ENCODE measurements at places on chromosomes 5 and 9.

DNA sequence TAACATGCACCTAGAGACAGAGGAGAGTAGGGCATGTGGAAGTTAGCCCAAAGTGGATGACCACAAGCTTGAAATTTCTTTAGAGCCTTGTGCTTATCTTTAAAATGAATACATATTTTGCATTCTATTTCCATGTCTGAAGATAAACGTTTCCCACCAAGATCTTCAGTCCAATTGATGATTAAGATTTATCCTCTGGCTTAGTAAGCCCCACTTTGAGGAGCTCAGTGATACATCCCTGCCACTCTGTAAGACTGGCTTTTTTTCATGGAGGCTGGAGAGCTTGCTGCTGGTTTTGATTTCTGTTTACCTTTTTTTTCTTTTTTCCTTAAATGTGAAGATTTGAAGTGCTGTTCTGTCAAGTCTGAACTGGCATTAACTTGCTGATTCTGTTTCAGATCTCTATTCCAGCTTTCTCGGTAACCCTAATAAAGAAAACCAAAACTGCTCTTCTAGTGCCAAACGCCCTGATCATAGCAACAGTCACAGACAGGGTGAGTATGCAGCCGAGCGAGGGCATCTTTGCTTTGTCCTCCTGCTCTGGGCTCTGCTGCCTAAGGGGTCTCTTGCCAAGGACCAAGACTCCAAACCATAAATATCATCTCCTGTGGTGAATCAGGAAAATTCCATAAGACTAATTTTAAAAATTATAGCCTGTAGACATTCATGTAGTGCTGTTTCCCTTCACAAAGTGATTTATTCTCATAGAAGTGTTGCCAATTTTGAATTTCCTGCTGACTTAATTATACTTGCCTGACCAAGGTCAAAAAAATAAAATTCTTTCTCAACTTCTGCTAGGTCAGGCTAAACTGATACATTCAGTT, 54.3 kb downstream of the GRAMD2B start:
- DNase-seq, result no peak
- H3K36me3 ChIP-seq, result peaks cover 19% of the 10 kb centered on the region
- no peaks in the 10 kb centered on the region for H3K27me3 ChIP-seq
- H3K4me3 ChIP-seq, result no peak overlapping the region

GRCh38 chr9:37604296-37604695, 11.9 kb upstream of the TOMM5 start:
- no peak overlapping the region for H3K4me3 ChIP-seq
- no peaks in the 10 kb centered on the region for H3K36me3 ChIP-seq
- no peaks in the 10 kb centered on the region for H3K27me3 ChIP-seq
- DNase-seq, result peak; percentile 26
- H3K27ac ChIP-seq, result no peak overlapping the region

GRCh38 chr5:1509346-1510085, 14.2 kb downstream of the LPCAT1 start:
- no peak for DNase-seq
- H3K27ac ChIP-seq, result no peak overlapping the region
- peaks cover 28% of the 10 kb centered on the region for H3K4me1 ChIP-seq
- peaks cover 61% of the 10 kb centered on the region for H3K36me3 ChIP-seq

GRCh38 chr5:154059039-154059430, 20.3 kb downstream of the MFAP3 start:
- H3K27ac ChIP-seq, result no peak overlapping the region
- no peaks in the 10 kb centered on the region for H3K27me3 ChIP-seq
- DNase-seq, result no peak
- H3K36me3 ChIP-seq, result no peaks in the 10 kb centered on the region
- H3K4me3 ChIP-seq, result no peak overlapping the region

DNA sequence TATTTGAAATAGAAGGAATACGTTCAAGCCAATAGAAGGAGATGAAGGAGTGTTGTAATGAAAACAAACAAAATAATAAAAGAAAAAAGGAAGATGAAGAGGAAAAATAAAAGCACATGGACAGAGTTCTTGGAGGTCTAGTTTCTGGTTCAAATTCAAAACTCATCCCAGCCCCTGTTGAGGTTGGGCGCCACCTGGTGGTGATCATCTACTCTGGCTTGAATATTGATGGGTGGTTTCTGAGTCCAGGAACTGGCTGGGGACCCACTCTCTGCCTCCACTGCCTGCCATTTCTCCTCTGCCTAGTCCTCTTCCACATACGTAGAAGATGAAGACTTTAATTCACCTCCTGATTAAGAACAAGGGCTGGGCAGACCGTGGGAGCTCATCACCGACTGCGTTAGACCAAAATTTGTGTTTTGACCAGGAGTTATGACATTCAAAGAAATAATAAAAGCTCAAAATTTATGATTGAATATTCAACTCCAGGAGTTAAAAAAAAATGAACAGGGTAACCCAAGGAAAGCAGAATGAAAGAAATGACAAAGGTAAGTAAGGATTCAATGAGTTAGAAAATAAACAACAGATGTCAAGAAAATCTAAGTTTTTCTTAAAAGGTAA, 99.0 kb upstream of the SLC1A3 start:
- H3K27ac ChIP-seq, result no peak overlapping the region
- peaks cover 5% of the 10 kb centered on the region for H3K4me1 ChIP-seq
- DNase-seq, result peak; percentile 87
- no peaks in the 10 kb centered on the region for H3K27me3 ChIP-seq
- no peak overlapping the region for H3K4me3 ChIP-seq

DNA sequence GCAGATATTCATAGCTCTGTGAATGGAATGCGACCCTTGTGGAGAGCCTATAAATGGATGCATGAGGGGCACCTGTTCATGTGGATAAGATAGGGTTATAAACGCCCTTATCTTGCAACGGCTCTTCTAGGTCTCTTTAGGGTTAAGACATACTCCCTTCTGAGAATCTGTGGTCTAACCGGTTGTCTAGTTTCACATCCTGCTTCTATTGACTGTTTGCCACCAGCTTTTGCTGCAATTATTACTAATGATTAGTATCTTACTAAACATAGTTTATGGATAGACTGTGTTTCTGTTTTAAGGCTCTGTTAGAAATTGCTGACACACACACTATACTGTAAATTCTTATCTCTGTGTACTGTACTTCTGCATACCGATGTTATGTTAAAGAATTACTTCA, 198.9 kb upstream of the CYLC2 start:
- H3K27ac ChIP-seq, result no peak overlapping the region
- H3K36me3 ChIP-seq, result no peaks in the 10 kb centered on the region
- DNase-seq, result no peak
- no peaks in the 10 kb centered on the region for H3K27me3 ChIP-seq
- no peaks in the 10 kb centered on the region for H3K4me1 ChIP-seq

DNA sequence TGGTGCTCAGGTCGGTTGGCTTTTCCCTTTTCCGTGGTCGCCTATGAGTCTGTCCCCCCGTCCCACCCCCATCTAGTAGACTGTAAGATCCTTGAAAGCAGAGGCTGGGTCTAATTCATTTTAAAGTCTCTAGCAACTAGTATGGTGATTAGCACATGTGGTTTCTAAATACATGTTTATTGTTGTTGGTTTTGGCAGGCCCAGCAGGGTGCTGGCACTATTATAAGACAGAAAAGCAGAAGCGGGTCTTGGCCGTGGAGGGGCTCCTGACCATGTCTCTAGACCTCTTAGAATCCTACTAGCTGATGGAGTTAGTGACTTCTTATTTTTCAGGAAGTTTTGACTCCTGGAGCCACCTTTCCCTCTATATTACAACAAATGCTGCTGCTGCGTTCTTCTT, 61.5 kb upstream of the TNFSF8 start:
- H3K4me3 ChIP-seq, result no peak overlapping the region
- H3K27me3 ChIP-seq, result no peaks in the 10 kb centered on the region
- H3K4me1 ChIP-seq, result peaks cover 6% of the 10 kb centered on the region
- H3K27ac ChIP-seq, result no peak overlapping the region
- DNase-seq, result no peak

- no peak overlapping the region for H3K4me3 ChIP-seq
- H3K27me3 ChIP-seq, result no peaks in the 10 kb centered on the region
- no peaks in the 10 kb centered on the region for H3K4me1 ChIP-seq
Measured at GRCh38 chr5:169770109-169770508, 133.0 kb downstream of the DOCK2 start.

DNA sequence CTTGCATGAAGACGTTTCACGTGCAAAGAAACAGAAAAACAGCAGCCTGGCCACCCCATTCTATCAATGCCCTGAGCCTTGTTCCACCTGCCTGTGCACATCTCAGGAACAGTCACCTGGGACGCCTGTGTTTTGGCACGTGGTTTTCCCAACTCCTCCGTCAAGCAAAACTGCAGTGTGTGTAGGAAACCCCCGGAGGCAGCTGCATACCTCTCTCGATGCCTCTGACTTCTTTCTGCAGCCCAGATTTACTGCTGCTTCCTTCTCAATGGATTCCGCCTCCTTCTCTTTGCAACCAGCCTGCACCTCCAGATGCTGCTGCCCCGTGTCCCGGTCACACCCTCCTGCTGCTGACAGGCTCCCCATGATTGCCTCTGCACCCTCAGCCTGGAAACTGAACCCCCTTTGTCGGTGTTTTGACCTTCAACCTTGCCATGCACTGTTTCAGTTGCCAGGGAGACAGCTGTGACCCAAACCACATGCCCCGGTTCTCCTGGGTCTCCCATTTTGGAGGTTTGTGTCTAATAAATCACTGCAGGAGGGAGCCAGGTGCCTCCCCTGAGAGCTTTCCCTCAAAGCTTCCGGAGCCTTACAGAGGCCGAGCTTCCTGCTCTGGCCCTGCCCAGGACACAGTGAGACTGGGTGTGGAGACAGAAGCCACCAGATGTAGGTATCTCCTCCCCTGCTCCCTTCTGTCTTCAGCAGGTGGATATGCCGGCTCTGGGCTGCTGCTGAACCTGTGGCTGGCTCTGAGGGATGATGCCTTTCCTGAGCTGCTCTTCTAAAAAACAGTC, 395.5 kb upstream of the IRX1 start:
- no peaks in the 10 kb centered on the region for H3K36me3 ChIP-seq
- H3K4me3 ChIP-seq, result no peak overlapping the region
- H3K27ac ChIP-seq, result no peak overlapping the region

GRCh38 chr9:78031893-78032729, 500 bp upstream of the GNAQ start:
- H3K27me3 ChIP-seq, result no peaks in the 10 kb centered on the region
- peak overlapping the region; percentile 91 for H3K4me3 ChIP-seq
- H3K27ac ChIP-seq, result peak overlapping the region; percentile 99
- H3K4me1 ChIP-seq, result no peaks in the 10 kb centered on the region
- no peaks in the 10 kb centered on the region for H3K36me3 ChIP-seq
- peak; percentile 92 for DNase-seq

DNA sequence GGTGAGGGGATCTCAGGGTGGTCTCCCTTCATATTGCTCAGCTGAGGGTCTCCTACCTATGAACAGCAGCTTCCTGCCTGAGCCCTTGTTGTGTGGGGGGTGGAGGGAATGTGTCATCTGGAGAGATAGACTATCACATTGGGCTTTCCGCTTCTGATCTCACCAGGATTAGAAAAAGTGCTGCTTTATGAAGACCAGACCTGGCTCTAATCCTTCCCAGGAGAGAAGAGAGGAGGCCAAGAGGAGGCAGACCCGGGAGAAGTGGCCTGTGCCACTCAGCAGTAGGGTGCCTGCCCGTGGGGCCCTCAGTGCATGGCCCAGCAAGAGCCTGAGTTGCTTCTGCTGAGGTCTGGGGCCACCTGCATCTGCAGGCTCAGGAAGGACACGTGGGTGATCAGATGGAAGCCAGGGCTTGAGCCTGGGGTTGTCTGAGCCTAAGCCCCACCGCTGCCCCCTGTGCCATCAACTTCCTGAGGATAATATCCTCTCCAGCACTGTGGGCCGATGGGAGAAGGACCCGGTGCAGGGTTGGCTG, 22.1 kb upstream of the COL5A1 start:
- H3K27ac ChIP-seq, result no peak overlapping the region
- peaks cover 35% of the 10 kb centered on the region for H3K4me1 ChIP-seq
- H3K4me3 ChIP-seq, result peak overlapping the region; percentile 24
- no peaks in the 10 kb centered on the region for H3K27me3 ChIP-seq
- no peak for DNase-seq
- H3K36me3 ChIP-seq, result no peaks in the 10 kb centered on the region

GRCh38 chr5:369151-369868, 47.8 kb downstream of the AHRR start:
- H3K4me3 ChIP-seq, result no peak overlapping the region
- DNase-seq, result no peak
- no peaks in the 10 kb centered on the region for H3K36me3 ChIP-seq
- peaks cover 10% of the 10 kb centered on the region for H3K27me3 ChIP-seq

DNA sequence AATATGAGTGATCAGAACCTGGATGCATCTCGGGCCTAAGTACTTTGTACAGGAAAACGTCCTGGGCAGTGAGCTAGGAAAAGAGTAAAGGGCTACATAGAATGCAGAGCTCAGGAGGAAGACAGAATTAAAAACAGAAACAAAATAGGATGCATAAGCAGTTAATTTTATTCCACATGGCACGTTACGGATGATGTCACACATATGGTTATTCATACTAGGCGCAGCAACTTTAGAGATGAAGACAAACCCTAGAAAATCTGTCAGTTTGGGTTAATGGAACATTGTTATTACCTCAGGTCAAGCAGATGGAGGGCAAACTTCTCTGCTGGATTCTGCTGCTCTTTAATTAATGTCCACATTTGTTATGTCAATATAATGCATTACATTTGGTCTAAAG, 445.4 kb downstream of the ANXA1 start:
- H3K27me3 ChIP-seq, result no peaks in the 10 kb centered on the region
- DNase-seq, result no peak
- H3K4me1 ChIP-seq, result no peaks in the 10 kb centered on the region
- no peak overlapping the region for H3K27ac ChIP-seq
- H3K4me3 ChIP-seq, result no peak overlapping the region
- no peaks in the 10 kb centered on the region for H3K36me3 ChIP-seq

GRCh38 chr9:120927269-120928014, 846 bp upstream of the TRAF1 start:
- H3K4me3 ChIP-seq, result no peak overlapping the region
- no peak for DNase-seq
- no peak overlapping the region for H3K27ac ChIP-seq
- H3K4me1 ChIP-seq, result peaks cover 3% of the 10 kb centered on the region

DNA sequence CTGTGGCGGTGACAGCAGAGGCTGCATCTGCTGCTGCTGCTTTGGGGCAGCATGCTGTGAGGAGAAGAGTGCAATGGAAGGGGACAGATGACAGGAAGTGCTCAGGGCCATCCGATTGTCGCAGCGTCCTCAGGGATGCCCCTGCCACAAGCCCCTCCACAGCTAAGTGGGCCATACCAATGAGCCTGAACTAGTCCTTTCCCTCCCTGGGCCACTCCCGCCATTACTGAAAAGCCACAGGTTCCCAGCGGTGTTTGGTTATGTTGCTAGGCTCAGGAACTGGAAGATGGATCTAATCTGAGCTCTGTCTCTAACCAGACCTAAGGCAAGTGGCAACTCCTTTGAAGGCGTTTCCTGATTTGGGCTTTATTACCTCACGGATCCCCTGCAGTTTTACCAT, 109.2 kb downstream of the GAPVD1 start:
- H3K4me1 ChIP-seq, result no peaks in the 10 kb centered on the region
- no peaks in the 10 kb centered on the region for H3K27me3 ChIP-seq
- H3K36me3 ChIP-seq, result peaks cover 7% of the 10 kb centered on the region
- H3K27ac ChIP-seq, result no peak overlapping the region
- H3K4me3 ChIP-seq, result no peak overlapping the region

DNA sequence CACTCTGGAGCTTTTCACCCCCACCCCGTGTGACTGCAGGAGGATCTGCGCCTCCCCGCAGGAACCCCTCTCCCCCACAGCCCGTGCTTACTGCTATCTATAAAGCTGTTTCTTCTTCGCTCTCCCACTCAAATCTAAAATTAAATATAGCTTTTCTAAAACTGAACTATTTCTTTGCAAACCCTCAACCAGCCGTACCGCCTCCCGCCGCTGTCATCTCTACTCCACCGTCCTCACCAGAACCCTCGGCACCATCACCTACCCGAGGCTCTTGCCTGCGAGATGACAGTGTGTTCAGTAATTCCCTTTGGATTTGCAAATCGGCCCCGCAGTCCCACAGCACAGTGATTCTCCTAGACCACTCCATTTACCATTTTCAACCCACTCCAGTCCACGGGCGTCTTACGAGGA, 13.6 kb downstream of the LPCAT1 start:
- H3K36me3 ChIP-seq, result peaks cover 61% of the 10 kb centered on the region
- H3K4me3 ChIP-seq, result no peak overlapping the region
- DNase-seq, result no peak
- no peaks in the 10 kb centered on the region for H3K27me3 ChIP-seq
- H3K4me1 ChIP-seq, result peaks cover 28% of the 10 kb centered on the region
- no peak overlapping the region for H3K27ac ChIP-seq
